ENCODE measurements at places on chromosomes 7 and 10. TPM values are rescaled to one million over a fixed set of nuclear protein-coding genes. Genes with fewer than 3 reads are reported as not detected.

LIPN gene
- not detected for total RNA-seq

DPP6 gene
- total RNA-seq = not detected

- peak overlapping the region; percentile 57 for H3K27ac ChIP-seq
- no peaks in the 10 kb centered on the region for H3K36me3 ChIP-seq
- DNase-seq = peak; percentile 77
- H3K27me3 ChIP-seq = no peaks in the 10 kb centered on the region
- H3K4me3 ChIP-seq = peak overlapping the region; percentile 42
These were observed 100.4 kb downstream of the RGS10 start for GRCh38 chr10:119441921-119442757.

GRCh38 chr10:15484128-15484527 is 113.0 kb upstream of the FAM171A1 start:
- no peaks in the 10 kb centered on the region for H3K4me1 ChIP-seq
- no peak for DNase-seq
- H3K27me3 ChIP-seq = no peaks in the 10 kb centered on the region
- H3K27ac ChIP-seq = no peak overlapping the region
- no peaks in the 10 kb centered on the region for H3K36me3 ChIP-seq

COG5 gene
- 78.0 TPM for total RNA-seq

LIPM gene
- not detected for total RNA-seq

- no peak overlapping the region for H3K27ac ChIP-seq
- peaks cover 16% of the 10 kb centered on the region for H3K4me1 ChIP-seq
- no peak overlapping the region for H3K4me3 ChIP-seq
- DNase-seq = no peak
- no peaks in the 10 kb centered on the region for H3K27me3 ChIP-seq
These were observed 14.5 kb upstream of the PAX2 start for GRCh38 chr10:100730725-100731406.

GRCh38 chr10:120557311-120557710 is 100.3 kb downstream of the PLPP4 start:
- H3K4me1 ChIP-seq = no peaks in the 10 kb centered on the region
- no peaks in the 10 kb centered on the region for H3K27me3 ChIP-seq
- no peak overlapping the region for H3K4me3 ChIP-seq
- no peak for DNase-seq
- no peak overlapping the region for H3K27ac ChIP-seq

DNA sequence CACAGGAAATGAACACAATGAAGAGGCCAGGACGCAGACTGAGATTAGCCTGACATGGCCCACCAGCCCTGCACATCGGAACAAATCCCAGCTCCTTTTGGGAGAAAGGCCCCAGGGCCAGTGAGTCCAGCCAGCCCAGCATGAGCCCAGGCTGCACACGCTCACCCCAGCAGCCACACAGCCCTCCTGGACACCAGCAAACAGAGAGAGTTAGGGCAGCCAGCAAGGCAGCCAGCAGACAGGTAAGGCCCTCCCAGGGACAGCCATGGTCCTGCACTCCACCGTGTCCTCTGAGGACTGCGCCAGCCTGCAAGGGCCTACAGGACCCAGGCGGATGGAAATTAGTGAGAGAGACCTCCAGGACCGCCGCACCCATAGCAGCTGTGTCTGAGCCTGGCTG is 8.1 kb upstream of the GRID1 start:
- DNase-seq = no peak
- no peaks in the 10 kb centered on the region for H3K27me3 ChIP-seq
- H3K27ac ChIP-seq = no peak overlapping the region
- H3K4me3 ChIP-seq = no peak overlapping the region
- H3K4me1 ChIP-seq = no peaks in the 10 kb centered on the region

MMRN2 gene
- not detected for total RNA-seq
